ENCODE measurements at places on chromosomes 12 and 14.

DNA sequence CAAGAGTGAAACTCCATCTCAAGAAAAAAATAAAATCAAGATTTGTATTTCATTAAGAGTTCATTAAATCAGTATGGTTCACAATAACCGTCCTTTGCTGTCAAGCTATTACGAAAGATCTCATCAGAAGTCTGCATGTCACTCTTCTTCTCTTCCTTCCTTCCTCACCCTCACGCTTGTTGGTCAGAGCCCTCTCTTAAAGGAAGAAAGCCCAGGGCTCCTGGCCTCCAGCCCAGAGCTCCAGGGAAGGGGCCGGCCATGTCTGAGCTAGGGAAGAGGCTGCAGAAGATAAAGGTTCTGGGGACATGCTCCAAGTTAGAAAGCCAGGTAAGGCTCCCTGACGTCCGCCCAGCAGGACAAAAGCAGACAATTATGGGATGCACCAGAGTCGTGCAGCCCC is 43.1 kb upstream of the DLK1 start:
- DNase-seq: no peak

- no peak for DNase-seq
Observed at GRCh38 chr14:100448376-100448775, 125.2 kb downstream of the SLC25A47 start.

DNA sequence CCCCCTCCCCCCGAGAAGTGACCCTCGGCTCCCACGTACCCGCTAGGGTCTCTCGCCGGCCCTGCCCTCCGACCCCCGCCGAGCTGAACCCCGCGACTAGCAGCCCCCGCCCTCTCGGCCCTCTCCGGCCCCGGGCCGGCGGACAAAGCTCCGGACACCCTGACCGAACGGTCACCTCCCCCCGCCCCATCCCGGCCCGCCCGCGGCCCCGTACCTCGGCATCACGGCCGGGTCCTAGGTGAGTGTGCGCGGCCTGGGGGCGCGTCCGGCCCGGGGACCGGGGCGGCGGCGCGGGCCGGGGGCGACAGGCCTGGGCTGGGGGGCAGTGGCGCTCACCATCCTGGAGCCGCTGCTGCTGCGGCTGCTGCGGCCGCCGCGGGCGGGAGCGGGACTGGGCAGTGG is at the start of gene FIGNL2:
TSS of gene FIGNL2 (minus strand) at position 393 of the 402 bp plus-strand sequence. CDS start 26,305 bp downstream, outside the sequence.
- no peak for DNase-seq

DNA sequence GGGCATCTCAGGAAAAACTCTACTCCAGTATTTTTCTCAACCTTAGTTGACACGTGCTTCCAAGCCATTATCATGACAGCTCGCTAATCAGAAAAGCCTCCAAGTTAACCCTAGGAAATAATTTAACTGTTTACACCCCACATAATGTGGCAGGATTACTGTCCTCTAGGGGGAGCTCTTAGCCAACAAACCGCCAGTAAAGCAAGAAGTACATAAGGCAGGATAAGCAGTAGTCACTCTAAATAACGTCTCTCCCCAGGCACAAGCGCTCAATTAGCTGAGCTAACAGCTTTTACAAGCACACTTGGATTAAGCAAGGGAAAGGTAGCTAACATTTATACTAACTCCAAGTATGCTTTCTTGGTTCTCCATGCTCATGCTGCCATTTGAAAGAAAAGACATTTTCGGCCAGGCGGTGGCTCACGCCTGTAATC is 22.8 kb downstream of the APOBEC1 start:
- no peak for DNase-seq

- no peak for DNase-seq
Observed at GRCh38 chr12:112468046-112468445, 49.3 kb downstream of the PTPN11 start.

DNA sequence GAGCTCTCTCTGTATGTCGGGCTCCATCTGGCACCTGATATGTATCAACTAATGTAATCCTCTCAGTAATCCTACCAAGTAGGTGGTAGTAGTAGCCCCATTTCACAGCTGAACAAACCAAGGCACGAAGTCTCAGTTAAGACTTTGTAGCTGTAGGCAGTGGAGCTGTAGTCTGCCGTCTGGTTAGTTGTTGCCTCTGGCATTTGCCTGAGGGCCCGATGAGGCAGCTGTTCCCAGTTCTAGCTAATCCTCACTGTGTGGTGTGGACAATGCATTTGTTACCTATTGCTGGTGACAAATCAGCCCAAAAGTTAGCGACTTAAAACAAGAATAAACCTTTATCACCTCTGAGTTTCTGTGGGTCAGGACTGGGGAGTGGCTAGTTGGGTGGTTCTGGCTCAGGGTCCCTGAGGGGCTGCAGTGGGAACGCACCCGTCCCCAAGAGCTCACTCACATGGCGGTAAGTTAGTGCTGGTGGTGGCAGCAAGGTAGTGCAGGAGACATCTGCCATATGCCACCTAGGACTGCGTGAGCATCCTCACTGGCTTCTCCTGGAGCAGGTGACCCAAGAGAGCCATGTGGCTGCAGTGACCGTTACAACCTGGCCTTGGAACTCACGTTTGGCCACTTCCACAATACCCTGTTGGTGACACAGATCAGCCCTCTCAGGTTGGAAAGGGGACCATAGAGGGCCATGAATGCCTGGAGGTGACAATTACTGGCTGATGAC is 5.6 kb downstream of the AACS start:
- no peak for DNase-seq

GRCh38 chr12:14239935-14240872 is 125.3 kb upstream of the ATF7IP start:
- DNase-seq: no peak

DNA sequence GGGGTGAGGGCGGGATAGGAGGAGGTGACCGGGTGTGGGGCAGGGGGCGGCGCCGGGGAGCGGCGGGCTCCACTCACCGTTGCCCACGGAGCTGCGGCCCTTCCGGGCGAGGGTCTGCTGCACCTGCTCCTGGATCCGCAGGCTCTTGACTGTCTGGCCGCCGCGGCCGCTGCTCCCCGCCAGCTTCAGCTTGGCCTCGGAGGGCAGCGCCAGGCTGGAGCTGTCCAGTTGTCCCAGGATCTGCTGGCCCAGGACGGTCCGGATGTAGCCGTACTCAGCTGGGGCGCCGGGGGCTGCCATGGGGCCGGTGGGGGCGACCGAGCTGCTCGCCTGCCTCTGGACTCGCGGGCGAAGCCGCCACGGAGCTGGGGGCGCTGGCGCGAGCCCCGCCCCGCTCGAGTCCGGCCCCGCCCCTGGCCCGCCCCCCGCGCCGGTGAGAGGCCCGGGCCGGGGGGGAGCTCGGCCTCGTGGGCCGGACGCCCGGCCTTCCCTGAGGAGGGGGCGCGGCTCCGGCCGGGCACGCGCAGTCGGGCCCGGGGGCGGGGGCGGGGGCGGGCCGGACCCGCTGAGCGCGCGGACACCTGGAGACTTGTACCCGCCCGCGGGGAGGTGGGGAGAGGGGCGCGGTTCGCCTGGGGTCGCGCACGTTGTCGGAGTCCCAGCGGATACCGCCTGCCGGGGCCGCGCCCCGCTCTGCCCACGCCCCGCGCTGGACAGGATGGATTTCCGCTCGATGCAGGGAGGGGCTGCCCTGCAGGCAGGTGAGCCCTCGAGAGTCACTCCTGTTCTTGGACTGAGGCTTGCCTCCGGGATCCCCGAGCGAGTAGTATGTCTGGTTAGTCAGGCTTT is at the start of gene PKP2:
TSS of gene PKP2 (minus strand) at position 346 of the 849 bp plus-strand sequence. CDS start at position 300, 46 bp downstream.
- no peak for DNase-seq

DNA sequence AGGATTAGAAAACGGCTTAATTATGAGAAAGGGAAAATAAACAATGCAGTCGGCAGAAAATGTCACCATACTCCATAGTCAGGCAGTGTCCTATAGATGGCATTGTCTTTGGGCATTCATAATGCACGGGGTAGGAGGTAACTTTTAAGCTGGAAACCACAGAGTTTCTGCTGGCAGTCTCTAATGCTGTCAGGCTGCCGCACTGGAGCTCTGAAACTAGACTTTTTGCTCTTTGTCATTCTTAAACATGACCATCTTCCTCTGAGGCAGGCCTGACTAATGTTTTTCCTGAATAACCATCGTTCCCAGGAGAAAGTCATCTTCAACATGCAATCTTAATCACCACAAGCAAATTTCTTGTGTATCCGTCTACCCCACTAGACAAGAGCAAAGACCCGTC is 108.8 kb downstream of the ETNK1 start:
- no peak for DNase-seq

- DNase-seq: no peak
Observed at GRCh38 chr12:6280053-6280469, 30.4 kb upstream of the PLEKHG6 start.

- DNase-seq: no peak
Observed at GRCh38 chr12:74537126-74537706, 419 bp upstream of the ATXN7L3B start.

DNA sequence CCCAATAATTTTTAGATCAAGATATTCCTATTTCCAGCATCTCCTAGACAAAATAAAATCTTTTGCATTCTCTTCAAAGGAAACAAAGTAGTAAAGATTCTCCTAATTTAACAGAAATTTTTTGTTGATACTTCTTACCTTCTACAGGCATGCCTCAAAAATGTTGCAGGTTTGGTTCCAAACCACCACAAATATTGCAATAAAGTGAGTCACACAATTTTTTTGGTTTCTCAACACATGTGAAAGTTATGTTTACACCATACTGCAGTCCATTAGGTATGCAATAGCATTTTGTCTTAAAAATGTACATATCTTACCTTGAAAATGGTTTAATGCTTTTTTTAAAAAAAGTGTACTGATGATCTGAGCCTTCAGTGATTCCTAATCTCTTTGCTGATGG is 65.6 kb upstream of the USP15 start:
- DNase-seq: no peak

GRCh38 chr12:1845427-1845826 is 25.1 kb downstream of the LRTM2 start:
- DNase-seq: no peak

DNA sequence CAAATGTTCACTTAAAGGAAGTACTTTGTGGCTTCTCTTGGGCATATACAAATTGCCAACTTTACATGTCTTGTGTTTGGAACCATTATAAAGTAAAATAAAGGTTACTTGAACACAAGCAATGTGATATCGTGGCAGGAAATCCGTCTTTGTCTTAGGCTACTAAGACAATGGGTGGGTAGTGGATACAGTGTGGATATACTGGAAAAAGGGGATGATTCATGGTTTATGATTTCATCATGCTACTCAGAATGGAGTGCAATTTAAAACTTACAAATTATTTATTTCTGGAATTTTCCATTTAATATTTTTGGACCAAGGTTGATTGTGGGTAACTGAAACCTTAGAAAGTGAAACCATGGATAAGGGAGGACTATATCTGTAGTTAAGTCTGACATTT is 48.4 kb downstream of the MYRFL start:
- no peak for DNase-seq

GRCh38 chr12:23534196-23534595 is 415.3 kb downstream of the SOX5 start:
- DNase-seq: no peak

DNA sequence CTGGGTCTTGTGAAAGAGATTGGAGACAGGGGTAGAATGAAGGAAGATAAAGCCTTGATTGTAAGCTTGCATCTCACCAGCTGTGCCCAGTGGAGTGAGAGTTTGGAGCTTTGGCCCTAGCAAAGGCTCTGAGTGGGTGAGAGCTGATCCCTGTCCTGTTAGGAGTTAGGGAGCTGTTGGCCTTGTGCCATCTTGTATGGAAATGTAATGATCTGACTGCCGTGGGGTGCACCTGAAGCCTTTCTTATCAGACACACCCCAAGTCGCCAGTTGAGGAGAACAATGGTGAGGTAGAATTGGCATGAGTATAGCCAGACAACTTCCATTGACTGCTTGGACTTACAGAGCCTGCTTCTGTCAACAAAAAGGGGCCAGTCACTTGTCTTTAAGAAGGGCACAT is 130.1 kb downstream of the PRKCH start:
- DNase-seq: no peak

DNA sequence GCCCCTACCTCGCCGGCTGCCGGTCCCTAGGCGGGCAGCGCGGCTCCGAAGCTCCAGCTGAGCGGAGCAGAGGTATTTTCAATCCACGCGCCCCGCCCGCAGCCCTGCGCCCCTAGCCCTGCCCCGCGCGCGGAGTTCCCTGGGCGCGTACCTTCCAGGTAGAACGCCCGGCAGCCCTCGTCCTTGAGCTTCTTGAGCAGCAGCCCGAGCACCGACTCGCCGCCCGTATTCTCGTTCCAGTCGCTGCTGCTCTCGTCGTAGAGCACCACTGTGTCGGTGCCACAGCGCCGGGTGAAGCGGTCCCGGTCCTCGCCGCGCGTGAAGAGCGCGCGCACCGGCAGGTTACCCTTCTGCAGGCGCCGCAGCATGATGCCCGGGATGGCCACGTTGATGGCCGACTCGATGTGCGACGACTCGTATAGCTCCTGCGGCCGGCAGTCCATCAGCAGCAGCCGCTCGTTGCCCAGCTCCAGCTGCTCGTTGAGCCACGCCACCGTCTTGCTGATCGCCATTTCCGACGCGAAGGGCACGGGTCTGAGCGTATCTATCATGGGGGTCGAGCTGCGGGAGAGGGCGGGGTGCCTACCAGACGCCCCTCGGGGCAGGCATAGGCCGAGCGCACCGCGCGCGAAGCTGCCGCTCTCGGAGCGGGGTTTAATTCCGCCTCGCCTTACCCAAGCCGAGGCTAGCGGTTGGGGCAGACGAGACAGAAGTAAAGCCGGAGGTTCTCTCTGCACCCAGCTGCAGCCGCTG is 636 bp downstream of the DUSP6 start:
- no peak for DNase-seq

DNA sequence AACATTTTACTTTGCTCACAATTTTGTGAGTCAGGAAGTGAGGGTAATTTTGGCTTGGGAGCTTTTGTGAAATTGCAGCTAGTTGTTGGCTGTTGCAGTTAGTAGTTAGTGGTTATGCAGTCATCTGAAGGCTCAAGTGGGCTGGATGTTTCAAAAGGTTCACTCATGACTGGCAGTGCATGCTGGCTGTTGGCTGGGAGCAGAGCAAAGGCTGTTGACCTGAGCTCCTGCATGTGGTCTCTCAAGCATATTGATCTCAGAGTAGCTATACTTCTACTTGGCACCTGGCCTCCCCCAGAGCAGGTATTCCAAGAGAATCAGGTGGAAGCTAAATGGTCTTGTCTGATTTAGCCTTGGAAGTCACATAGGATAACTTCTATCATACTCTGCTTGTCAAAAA is 414.1 kb upstream of the STXBP6 start:
- no peak for DNase-seq

DNA sequence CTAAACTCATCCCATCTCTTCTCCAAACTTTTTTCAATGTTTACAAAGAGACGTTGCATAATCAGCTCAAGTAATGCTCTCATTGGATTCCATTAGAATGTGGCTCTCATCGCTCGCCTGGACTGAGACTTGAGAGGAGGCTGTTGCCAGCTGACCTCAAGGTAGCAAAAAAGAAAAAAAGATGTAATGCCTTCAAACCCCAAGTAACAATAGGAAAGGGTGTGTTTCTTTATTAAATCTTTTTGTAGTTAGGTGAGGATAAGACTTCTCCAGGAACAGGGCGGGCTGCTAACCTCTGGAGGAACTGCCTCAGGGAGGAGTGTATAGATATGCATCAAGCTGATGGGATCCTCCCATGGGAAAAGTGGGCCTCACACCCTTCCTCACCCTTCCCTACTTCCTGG is 956 bp upstream of the PTHLH start:
- DNase-seq: no peak

- DNase-seq: no peak
Observed at GRCh38 chr14:70032447-70032846, 153.2 kb downstream of the SMOC1 start.

Measured in stimulated activated CD4-positive, alpha-beta T cell treated with anti-CD3 and anti-CD28 coated beads, Interleukin-12 subunit alpha, Interleukin-12 subunit beta, amount 100 ng/mL, for 24 hours (primary cell).